ENCODE measurements at places on chromosomes 2 and 18.

DNA sequence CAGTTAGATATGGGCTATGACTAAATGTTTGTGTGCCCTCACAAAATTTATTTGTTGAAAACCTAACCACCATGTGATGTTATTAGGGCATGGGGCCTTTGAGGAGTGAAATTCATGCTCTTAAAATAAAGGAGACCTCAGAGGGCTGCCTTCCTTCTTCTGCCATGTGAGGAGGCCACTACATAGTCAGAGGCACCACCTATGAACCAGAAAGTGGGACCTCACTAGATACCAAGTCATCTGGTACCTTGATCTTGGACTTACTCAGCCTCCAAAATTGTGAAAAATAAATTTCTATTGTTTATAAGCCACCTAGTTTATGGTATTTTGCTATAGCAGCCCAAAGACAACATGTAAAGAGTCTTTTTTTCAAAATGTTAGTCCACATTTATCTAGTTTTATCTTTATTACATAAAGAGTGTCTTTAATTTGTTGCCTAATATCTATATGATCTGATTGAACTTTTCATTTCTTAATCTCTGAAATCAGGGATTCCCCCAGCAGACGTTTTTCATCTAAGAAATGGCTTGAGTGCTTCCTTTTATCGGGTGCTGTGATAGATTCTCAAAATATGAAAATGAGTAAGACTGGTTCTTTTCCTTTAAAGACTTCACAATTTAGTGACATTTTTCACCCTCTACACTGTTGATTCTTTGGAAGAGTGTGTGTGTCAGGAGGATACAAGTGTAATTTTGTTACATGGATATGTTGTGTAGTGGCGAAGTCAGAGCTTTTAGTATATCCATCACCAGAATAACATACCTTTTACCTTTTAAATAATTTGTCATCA, 34.2 kb downstream of the PMS1 start:
- no peak for DNase-seq

GRCh38 chr2:201926067-201926466, 107.6 kb upstream of the FZD7 start:
- DNase-seq = no peak

- no peak for DNase-seq
These were observed 22.0 kb downstream of the RASGRP3 start for GRCh38 chr2:33498291-33498956.

DNA sequence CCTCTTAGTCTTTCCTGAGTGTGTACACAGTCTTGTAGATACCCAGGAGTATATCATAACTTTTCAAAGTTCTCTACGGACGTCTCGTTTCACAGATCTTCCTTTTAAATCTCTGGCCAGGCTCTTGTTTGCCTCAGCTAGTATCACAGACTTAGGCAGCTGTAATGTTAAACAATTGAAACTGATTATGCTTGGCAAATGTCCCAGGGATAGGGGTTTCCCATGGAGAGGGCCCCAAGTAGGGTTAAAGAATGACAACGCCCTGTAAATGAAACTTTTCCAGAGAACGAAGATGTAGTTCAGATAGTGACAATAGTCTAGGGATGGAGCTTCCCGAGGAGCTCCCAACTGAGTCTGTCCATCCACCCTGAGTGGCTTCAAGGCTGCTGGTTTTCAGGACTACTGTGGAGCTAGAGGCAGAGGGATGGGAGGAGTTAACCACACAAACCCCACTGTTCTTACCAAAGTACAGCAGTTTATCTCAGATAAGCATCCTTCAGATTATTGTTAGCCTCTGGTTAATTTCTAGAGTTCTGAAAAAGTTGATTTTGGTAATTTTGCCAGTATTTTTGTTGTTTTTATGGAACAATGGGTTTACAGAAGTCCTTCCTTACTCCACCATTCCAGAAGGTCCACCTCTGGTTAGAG, 9.1 kb downstream of the NEURL3 start:
- no peak for DNase-seq

DNA sequence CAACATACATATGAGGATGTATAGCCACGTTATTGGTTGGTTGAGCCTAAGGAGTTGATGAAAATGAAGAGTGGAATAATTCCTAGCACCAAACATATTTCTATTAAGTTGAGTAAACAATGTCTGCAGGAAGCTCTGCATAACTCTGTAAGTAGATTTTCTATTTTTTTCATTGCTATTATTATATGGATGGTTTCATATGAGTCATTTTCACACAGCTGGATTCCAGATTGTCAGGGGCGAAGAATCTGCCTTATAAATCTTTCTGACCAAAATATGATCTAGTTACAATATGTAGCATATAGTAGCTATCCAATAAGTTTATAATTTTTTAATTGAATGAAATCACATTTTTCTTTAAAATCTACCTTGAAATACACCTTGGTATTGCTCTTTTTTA, 468.0 kb upstream of the PKDCC start:
- no peak for DNase-seq

- DNase-seq = no peak
These were observed 38.6 kb upstream of the RASGRP3 start for GRCh38 chr2:33437815-33438214.

GRCh38 chr18:77234504-77235365, 14.9 kb upstream of the GALR1 start:
- no peak for DNase-seq

- no peak for DNase-seq
These were observed 47.8 kb downstream of the STK25 start for GRCh38 chr2:241460631-241461030.

DNA sequence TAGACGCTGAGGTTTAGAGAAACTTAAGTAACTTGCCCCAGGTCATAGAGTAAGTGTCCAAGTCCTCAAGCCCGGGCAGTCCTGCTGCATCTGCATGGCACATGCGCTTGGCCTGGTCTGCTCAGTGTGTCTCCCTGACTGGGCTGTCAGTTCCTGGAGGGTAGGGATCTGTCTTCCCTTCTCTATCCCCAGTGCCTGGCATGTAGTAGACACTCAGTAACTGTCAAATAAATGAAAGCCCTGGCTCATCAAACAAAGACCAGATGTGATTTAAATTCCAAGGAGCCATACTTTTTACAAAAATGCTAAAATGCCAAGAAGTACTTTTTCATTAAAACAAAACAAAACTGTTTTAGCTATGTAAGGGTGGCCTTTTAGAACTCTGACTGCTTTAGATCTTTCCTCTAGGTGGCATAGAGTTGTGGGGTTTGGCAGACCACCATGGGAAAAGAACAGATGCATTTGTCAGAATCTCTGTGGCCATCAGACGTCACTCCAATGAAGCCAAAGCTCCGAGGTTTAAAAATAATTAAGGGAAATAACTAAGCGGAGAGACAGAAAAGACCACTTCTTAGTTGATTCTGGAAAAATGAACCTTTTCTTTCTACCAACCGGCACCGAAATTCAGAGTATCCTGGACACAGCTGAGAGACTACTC, 34.0 kb downstream of the EPAS1 start:
- DNase-seq = no peak

- no peak for DNase-seq
These were observed 1932.2 kb upstream of the CELF4 start for GRCh38 chr18:39497821-39498220.

GRCh38 chr2:177578454-177578853, 185.9 kb downstream of the AGPS start:
- no peak for DNase-seq

- no peak for DNase-seq
These were observed 36.4 kb upstream of the GAREM1 start for GRCh38 chr18:32507093-32507492.

DNA sequence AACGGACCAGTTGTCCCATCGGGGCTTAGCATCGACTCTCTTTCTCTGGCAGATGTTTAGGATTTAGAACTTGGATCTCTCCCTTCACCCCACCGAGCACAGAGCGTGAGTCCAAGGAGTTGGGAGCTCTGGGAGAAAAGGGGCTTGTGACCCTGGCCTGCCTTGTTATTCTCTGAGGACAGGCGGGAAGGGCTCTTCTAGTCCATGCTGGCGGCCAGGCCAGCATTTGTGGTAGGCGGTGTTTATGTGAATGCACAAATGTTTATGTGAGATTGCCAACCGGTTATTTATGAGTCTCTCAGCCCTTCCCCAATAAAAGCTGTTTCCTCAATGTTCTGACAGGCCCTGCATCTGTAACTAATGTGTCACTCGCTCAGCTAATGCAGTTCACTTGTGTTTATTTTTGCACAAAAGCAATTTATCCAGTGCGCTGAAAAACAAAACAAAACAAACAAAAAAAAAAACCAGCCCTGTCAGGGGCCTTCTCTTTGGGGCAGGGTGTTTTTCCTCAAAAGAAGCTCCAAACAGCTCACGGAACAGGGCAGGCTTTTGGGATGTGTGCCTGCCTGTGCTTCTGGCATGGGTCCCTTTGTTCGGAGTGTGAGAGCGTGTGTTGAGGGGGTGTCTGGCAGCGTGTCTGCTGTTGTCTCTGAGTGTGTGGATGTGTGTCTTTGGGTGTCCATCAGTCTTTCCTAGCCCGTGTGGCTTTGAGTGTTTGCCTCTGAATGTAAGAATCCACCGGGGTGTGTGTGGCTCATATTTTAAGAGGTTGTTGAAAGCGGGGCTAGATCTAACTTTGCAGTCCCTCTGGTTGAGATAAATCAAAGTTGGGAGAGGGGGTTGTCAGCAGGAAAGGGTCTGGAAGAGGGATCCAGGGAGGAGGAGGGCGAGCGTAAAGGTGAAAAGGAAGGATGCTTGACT, 52.8 kb upstream of the HAAO start:
- DNase-seq = no peak

GRCh38 chr2:106561803-106562202, 74.6 kb downstream of the CD8B2 start:
- no peak for DNase-seq

GRCh38 chr2:221741496-221742211, 169.6 kb upstream of the EPHA4 start:
- DNase-seq = no peak

DNA sequence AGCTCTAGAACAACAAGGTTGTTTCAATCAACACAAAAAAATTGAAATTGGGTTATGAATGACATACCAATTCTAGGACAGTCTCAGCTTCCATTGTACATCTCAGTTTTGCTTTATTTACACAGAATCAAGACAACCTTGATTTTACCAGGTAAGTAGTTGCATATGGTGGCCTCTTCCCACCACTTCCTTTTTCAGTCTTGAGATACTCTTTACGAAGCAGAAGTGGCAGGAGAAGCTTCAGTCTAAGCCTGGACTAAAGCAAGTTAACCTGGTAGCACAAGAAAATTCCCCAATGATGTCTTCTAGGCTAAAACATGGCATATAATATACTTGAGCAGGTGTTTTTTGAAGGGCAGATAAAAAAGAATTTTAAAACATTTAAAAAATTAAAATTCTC, 10.7 kb upstream of the FAM136A start:
- no peak for DNase-seq

- DNase-seq = no peak
These were observed 14.6 kb upstream of the NAPG start for GRCh38 chr18:10511236-10511635.

DNA sequence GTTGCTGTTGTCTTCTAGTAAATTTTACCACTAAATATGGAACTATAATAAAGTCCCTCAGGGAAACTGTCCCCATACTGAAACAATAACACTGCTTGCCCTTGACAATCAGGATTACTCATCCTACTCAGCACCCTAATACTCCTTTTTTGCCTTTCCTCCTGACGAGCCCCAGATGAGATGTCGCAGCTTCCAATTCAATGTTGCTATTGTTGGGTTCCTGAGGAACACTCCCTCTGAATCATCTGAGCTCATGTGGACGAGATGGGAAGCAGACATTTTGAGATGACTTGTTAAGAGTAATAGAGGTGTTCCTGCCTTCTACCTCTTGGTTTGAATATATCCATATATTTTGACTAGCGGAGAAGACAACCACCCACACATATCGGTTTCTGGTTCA, 187.8 kb upstream of the FAM98A start:
- no peak for DNase-seq

DNA sequence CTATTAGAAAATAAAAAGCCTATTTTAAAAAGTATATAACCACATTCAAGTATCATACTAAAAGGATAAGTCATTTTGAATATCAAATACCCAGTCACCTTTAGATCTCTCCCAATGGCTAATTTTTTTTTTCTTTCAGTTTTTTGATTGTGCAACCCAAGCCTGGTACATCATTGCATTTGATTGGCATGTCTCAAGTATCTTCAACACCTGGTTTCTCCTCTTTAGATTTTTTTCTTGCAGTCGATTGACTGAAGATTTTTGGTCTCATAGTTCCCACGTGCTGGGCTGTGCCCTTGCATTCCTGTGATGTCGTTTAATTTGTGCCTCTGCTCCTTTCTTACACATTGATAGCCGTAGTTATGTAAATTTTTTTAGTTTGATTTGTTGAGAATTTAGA, 40.7 kb downstream of the ATIC start:
- no peak for DNase-seq

DNA sequence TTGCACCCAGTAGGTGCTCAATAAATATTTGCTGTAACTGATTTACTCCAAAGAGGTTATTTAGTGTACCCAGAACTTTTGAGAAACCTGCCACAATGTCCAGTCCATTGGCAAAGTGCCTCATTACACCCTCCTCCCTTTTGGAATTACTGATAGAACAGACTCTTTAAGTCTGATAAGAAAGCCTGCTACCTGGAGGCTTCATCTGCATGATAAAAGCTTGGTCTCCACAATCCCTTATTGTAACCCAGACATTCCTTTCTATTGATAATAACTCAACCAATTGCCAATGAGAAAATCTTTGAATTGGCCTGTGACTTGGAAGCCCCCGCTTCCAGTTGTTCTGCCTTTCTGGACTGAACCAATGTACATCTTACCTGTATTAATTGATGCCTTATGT, 281.2 kb upstream of the FBXO11 start:
- no peak for DNase-seq

DNA sequence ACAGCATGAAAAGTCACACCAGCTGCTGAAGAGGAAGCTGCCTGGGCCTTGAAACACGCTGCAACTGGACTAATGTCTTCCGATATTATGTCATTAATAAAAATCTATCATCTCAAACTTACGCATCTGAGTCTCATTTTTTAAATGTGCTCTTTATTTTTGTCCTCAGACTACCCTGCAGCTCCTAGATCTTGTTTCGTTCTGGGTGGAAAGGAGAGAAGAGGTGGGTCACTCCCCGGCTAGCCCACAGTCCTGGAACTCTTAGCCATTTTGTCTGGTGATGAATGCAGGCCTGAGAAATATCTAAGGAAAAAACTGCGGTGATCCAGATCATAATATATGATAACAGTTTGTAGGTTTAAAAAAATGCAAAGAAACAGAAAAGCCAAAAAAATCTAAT, 73.3 kb downstream of the TXNL1 start:
- DNase-seq = no peak

DNA sequence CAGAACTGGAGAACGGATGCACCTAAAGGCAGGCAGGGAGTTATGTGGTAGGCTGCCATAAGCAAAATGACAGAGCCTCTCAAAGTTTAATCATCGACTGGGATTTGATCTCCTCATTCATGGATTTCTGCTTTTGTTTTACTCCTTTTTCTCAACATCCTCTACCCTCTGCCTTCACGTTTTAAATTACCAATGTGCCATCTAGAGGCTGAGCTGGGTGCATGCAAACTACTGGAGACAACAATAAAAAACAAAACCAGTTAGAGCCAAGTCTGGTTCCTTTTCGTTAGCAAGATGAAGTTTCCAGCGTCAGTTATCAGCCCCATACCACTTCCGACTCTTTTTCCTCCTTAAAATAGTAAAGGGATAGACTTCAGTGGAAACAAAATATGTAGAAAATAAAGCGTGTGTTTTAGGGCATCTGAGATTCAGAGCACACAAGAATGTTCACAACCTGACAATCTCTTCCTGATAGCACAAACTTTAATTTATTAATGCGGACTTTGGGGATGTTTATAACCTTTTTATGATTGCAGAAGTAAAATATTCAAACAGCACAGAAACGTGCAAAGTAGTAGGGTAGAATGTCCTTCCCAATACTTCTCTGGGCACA, 117.0 kb downstream of the LAMA1 start:
- no peak for DNase-seq

All from activated gamma-delta T cell treated with anti-CD3 and anti-CD28 coated beads, Interleukin-2, amount 50 U/mL, for 16 hours (primary cell).